Frontal cortex (tissue), 4 donors: ENCODE measurements at places on chromosomes 2 and 18. TPM values are rescaled to one million over a fixed set of nuclear protein-coding genes. Genes with fewer than 3 reads are reported as not detected.

- DNase-seq = no peak
Observed at GRCh38 chr2:39631718-39632117, 34.0 kb upstream of the TMEM178A start.

- no peak for DNase-seq
Observed at GRCh38 chr18:45100321-45101105, 419.8 kb downstream of the SETBP1 start.

GRCh38 chr2:199471443-199472057 is 13.8 kb upstream of the SATB2 start:
- peak; percentile 68 for DNase-seq

GRCh38 chr2:170929686-170930050 is 615 bp downstream of the GORASP2 start:
- DNase-seq = peak; percentile 33

DNA sequence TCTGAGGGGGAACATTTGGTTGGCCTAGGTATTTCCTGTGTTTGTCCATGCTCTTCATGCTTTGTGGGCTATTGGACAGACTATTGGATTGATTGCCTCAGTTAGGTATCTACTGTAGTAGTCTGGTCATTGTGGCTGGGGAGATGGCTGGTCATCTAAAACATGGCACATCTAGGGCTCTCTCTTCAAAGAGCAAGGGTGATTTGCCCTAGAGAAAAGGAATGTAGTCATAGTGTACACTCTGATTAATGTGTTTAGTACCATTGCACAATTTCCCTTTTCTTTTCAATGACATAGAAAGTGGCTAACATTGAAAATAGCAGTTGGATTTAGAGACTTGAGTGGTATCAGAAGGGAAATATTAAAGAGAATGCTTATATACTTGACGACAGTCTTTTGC is 114.3 kb downstream of the LCLAT1 start:
- DNase-seq = no peak

GRCh38 chr18:43420950-43421349 is 143.7 kb upstream of the SYT4 start:
- no peak for DNase-seq

DNA sequence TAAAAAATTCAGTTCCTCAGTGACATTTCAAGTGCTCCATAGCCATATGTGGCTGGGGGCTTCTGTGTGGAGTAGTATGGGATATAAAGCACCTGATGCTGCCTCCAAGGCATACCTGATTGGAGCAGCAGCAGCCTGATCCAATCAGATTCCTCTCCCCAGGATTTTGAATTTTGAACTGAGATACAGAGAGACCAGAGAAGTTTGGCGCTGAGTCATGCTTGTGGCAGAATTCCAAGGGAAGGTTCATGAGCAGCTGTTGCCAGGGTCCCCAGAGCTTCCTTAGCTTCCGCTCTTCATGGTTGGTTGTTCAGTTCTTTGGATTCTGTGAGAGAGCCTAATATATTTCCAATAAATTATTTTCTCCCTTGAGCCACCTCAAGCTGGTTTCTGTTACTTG is 29.0 kb upstream of the CFAP36 start:
- DNase-seq = no peak

- DNase-seq = no peak
Observed at GRCh38 chr2:216991563-216991962, 131.7 kb upstream of the TNP1 start.

- DNase-seq = no peak
Observed at GRCh38 chr2:56519806-56520205, 336.0 kb downstream of the CCDC85A start.

Gene NTSR2
- total RNA-seq = 0.82 TPM

Gene COLEC12
- total RNA-seq = 16.7 TPM

DNA sequence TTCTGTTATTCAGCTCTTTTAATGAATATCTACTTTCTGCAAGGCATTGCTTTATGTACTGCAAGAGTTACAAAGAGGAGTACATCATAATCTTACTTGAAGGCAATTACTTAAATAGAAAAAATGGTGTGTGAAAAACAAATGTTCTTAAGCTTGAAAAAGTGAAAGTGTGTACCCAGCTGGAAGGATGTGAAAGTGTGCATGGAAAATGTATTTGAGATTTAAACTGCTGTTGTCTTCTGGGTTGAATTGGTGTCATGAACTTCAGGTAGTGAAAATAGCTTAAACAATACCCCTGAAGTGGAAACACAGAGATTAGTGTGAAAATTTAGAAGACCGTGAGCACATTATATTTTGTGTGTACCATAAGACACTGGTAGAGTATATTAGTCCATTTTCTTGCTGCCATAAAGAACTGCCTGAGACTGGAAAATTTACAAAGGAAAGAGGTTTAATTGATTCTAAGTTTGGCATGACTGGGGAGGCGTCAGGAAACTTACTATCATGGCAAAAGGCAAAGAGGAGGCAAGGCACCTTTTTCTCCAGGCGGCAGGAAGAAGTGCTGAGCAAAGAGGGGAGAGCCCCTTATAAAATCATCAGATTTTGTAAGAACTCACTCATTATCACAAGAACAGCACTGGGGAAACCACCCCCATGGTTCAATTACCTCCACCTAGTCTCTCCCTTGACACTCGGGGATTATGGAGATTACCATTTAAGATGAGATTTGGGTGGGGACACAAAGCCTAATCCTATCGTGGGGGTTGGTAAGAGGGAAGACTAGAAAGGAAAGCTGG is 38.8 kb downstream of the SCN2A start:
- no peak for DNase-seq

DNA sequence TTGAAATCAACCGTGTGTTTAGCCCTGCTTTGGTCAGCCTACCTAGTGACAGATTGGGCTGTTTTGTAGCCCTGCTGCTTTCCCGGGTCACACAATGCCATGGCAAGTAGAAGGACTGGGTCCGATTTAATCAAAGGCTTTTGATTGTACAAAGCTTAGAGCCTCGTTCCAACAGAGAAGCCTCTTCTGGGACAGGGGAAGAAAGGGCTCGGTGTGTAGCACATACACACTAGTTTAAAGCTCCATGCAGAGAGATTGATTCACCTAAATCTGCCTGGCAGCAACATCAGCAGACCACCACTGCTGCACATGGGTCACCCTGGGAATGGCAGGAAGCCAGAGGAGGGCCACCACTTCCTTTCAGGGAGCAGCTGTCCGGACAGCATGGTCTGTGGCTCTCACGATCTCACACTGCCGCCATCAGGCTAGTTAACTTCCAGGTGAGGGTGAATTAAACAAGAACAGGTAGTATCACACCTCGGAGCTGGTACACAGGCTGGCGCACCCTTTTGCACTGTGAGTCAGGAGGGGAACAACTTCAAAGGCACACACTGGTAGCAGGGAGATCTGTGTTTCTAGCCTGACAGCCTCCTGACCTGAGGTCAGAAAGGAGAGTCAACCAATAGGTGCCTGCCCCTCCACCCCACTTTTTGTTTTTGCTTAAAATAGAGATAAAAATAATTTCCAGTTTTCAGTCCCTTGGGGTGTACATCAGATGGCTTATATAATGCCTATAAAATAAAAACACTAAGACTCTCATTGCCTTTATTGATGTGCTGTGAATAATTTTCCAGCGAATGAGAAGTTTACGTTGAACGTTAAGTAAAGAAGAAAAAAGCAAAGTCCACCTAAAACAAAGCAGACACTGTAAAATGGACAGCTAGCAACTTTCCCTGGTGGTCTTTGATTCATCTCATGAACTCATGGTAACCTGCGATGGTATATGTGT is 108.5 kb downstream of the CDCA7 start:
- no peak for DNase-seq

- DNase-seq = no peak
Observed at GRCh38 chr2:62573137-62573731, 67.2 kb upstream of the TMEM17 start.

DNA sequence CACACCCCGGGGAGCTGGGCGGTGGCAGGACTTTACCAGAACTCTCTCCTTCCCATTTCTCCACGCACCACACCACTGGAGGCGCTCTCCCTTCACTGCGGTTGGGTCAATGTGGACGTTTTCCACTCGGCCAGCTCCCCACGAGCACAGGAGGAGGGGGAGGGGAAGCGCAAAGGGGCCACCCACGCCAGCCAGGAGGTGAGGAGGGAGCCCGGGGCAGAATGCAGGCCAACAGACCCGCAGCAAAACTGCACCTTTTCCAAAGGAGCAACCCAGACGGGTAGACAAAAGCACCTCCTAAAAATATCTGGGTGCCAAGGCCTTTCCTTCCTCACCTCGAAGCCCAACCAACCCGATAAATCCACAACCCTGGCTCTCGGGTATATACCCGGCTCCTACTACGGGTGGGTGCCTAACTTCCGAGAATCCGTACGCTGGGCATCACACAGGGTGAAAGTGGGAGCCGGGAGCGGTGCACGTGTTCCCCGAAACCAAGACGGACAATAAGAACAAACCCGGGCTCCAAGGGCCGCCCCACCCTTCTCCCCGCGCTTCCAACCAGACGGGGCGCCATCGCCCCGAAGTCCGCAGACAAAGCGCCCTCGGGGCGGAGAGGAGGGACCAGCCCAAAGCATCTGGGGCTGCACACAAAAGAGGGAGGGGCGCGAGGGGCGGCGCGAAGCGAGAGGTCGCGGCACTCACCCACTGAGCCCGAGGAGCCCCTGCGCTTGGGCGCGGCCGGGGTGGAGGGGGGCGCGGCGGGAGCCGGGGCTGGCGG is 1.0 kb downstream of the RTN4 start:
- peak; percentile 79 for DNase-seq

GRCh38 chr2:114926303-114926702 is 483.9 kb downstream of the DPP10 start:
- DNase-seq = no peak

- no peak for DNase-seq
Observed at GRCh38 chr2:101816598-101816997, 119.1 kb downstream of the MAP4K4 start.

GRCh38 chr2:69582582-69583176 is 60.9 kb downstream of the AAK1 start:
- no peak for DNase-seq

DNA sequence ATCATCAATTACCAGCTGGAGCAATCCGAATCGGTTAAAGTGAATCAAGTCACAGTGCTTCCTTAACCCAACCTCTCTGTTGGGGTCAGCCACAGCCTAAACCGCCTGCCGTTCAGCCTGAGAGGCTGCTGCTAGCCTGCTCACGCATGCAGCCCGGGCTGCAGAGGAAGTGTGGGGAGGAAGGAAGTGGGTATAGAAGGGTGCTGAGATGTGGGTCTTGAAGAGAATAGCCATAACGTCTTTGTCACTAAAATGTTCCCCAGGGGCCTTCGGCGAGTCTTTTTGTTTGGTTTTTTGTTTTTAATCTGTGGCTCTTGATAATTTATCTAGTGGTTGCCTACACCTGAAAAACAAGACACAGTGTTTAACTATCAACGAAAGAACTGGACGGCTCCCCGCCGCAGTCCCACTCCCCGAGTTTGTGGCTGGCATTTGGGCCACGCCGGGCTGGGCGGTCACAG is 496 bp upstream of the ITGA4 start:
- DNase-seq = no peak

Gene CD302
- 1.6 TPM for total RNA-seq

GRCh38 chr18:10928011-10928771 is 221.2 kb downstream of the PIEZO2 start:
- no peak for DNase-seq

- no peak for DNase-seq
Observed at GRCh38 chr18:46920653-46921052, 3.3 kb downstream of the KATNAL2 start.

GRCh38 chr2:165311949-165312348 is 72.7 kb downstream of the SCN2A start:
- DNase-seq = no peak

Gene CDH2
- total RNA-seq = 215 TPM

- DNase-seq = no peak
Observed at GRCh38 chr2:12273111-12273510, 443.6 kb upstream of the TRIB2 start.

- DNase-seq = no peak
Observed at GRCh38 chr2:70241340-70241739, 7.1 kb downstream of the TIA1 start.

GRCh38 chr2:16198166-16198912 is 258.0 kb downstream of the MYCN start:
- no peak for DNase-seq

DNA sequence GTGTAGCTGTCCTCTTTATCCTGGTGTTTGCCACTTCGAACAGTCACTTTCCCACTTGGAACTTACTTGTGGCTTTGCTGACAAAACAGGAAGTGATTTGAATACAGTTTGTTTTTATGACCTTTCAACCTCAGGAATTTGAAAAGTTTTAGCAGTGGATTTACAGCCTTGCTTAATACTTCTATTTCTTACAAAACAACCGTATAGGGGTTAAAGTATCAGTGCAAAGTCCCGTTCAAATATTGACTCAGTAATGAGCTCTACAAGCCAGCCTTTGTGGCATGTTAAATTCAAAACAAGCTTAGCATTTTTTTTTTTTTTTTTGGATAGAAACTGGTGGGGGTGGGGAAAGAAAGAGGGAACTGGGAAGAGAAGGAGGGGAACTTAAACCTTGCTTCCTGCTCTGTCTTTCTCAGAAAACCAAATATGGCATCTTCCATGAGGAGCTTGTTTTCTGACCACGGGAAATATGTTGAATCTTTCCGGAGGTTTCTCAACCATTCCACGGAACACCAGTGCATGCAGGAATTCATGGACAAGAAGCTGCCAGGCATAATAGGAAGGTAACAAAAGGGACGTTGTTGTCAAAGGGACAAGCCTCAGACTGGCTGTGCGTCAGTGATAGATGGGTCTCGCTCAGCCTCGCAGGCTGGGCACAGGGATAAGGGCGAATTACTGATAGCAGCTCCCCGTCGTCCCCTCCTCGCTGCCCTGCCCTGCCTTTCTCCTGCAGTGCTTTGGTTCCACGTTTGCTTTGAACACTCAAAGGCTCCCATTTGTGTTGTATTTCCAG is at the start of gene HNMT:
Gene HNMT (plus strand): TSS at position 408 of the 793 bp plus-strand sequence. CDS start 19 bp downstream, at position 427.
- no peak for DNase-seq

Gene FMNL2
- total RNA-seq = 93.8 TPM

GRCh38 chr2:238966072-238966937 is 118.4 kb downstream of the TWIST2 start:
- no peak for DNase-seq
